Spinal cord (tissue), 10 donors: ENCODE measurements at places on chromosomes 13 and 19.

DNA sequence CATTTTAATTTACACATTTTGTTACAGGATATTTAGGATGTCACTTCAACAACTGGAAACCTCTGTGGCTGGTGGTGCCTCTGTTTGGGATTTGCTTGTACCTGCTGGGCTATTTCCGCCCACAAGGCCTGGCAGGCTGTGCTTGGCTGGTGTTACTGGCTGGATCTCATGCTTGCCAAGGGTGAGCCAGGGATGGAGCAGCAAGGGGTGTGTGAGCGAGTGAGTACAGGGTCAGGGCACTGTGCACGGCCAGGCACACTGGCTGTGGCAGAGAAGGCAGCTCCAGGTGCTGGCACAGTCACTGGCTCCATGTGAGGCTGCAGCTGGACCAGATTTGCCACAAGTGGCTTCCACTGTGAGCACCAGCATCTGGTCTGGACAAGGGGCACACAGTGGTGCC lies 1254.8 kb downstream of the SLITRK5 start:
- DNase-seq = no peak

GRCh38 chr13:42420304-42420703 lies 148.4 kb downstream of the AKAP11 start:
- no peak for DNase-seq

DNA sequence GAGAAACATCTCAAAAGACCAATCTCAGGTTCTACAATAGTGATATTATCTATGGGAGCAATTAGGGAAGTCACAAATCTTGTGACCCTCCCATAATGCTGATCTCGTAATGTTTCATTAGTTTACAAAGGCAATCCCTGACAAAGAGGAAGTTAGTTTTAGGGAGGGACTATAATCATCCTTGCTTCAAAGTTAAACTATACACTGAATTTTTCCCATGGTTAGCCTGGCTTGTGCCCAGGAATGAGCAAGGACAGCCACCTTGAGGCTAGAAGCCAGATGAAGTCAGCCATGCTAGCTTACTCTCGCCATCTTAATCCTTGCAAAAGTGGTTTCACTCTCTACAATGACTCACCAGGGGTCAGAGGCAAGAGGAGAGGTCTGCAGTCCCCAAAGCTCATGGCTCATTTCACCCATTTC lies 5.4 kb downstream of the CEACAM3 start:
- DNase-seq = no peak

GRCh38 chr13:103224804-103225203 lies 158.6 kb upstream of the SLC10A2 start:
- DNase-seq = no peak

- no peak for DNase-seq
Observed at GRCh38 chr19:46471811-46472543, 614 bp upstream of the PNMA8A start.

DNA sequence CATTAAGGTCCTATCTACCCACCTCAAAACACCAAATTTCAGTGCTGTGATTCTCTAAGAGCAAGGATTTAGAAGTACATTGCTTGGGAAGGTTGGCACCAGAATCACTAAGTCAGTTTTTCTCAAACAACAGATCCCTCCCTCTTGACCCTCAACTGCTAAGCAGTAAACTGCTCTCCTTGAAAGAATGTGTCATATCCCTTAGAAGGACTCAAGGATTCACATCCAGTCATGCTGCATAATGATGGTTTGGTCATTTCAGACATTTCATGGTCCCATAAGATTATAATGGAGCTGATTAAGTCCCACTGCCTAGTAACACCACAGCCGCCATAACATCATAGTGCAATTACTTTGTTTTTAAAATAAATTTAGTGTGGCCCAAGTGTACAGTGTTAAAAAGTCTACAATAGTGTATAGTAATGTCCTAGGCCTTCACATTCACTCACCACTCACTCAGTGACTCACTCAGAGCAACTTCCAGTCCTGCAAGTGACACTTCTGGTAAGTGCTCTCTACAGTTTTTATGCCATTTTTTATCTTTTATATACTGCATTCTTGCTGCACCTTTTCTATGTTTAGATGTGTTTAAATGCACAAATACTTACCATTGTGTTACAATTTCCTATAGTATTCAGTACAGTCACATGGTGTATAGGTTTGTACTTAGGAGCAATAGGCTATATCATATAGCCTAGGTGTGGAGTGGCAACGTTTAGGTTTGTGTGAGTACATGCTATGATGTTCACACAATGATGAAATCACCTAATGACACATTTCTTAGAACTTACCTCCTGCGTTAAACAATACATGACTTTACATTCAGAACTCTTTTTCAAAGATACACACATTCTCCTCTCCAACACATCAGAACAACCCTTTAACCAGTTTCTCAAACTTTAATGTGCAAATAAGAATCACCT lies 15.7 kb upstream of the CCDC169 start:
- DNase-seq = no peak

- DNase-seq = no peak
Observed at GRCh38 chr13:95381212-95381527, 79.9 kb upstream of the ABCC4 start.

GRCh38 chr19:15479391-15480345 lies at the start of gene PGLYRP2:
Gene PGLYRP2, minus strand, starts transcription at chr19:15479501. Its CDS starts 130 bp downstream, at chr19:15479371.
- peak; percentile 5 for DNase-seq
